ENCODE measurements at places on chromosomes 2 and 18.

DNA sequence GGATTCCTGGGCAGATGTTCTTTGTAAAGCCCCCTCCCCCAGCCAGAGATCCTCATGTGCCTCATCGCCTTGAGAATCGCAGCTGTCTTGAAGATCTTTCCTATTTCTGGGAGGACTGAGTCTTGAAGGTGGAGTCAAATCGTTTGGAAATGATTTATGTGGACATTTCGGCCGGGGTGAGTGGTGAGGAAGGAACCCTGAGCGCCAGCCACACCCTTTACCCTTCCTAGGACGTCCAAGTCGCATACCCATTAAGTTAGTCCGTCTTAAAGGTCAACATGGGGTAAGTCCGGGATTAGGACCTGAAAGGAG, 84.9 kb upstream of the ZCCHC2 start:
- DNase-seq = no peak

DNA sequence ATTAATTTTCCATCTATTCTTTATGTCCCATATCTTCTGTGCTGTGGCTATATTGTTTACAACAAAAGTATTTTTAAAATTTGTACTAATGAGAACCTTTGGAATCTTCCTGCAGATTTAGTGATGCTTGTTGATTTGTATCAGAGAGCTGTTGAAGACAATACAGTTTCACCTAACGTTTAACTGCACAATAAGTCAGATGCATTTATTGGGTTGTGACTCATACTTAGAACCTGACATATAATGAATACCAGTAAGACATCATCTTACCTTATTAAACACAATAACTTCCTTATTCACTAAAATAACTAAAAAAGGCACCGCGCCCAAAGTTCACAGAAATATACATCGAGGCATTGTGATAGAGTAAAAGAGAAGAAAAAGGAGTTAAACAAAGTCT, 43.8 kb upstream of the IL1R1 start:
- DNase-seq = no peak

- DNase-seq = no peak
These were observed 329.5 kb upstream of the ETAA1 start for GRCh38 chr2:67067656-67068055.

GRCh38 chr18:23871410-23871809, 143.1 kb upstream of the TTC39C start:
- no peak for DNase-seq

DNA sequence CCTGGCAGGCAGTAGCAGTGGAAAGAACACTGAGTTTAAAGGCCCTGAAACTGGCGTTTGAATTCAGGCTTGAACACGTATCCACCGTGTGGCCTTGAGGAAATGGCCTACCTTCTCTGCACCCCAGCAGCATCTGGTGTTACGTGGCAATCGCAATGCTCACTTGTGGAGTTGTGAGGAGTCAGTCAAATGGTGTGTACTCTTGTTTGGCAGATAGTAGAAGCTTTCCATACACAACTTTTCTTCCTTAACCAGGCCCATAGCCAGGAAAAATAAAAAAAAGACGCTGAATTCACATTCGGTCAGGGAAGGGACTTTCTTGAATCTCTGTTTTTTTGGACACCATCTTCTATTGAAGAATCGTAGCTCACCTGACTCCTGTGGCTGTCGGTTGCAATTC, 1101.5 kb upstream of the KLHL29 start:
- no peak for DNase-seq

GRCh38 chr2:147559070-147559725, 285.6 kb upstream of the ACVR2A start:
- no peak for DNase-seq

GRCh38 chr2:866887-867286, 83.8 kb upstream of the SNTG2 start:
- no peak for DNase-seq

DNA sequence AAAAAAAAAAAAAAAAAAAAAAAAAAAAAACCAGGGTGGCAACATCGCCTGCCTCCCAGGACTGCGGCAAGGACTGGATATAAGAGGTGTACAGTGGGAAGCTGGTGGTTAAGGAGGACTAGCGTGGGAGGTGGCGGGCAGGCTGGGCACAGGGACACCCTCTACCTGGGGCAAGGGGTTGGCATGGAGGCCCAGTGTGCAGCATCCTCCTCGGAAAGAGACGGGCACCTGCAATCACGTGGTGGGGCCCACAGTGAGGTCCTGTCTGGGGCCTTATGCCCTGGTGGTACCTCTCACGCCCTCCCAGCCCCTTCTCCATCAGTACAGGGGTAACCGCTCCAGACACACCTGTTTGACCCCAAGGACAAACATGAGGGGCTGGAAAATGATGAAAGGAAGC, 27.9 kb downstream of the PXDN start:
- no peak for DNase-seq

DNA sequence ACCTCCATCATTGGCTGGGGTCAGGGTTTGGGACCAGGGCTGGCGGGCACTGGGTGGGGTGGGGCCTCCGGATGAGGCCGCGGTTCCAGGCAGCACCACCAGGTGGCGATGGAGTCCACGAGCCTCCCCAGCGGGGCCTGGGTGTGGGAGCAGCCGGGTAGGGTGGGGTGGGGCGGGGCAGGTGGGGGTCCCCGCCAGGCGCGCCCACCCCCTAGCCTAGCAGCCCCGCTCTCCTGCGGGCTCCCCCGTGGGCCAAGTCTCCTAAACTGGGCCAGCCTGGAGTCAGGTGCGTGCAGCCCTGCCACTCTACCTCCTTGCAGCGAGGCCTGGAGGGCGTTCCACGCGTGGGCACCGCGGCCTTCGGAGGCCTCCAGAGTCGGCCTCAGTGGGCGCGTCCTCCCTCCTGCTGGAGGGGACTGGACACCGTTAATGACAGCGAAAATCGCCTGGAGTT, 187.5 kb downstream of the TWIST2 start:
- no peak for DNase-seq

DNA sequence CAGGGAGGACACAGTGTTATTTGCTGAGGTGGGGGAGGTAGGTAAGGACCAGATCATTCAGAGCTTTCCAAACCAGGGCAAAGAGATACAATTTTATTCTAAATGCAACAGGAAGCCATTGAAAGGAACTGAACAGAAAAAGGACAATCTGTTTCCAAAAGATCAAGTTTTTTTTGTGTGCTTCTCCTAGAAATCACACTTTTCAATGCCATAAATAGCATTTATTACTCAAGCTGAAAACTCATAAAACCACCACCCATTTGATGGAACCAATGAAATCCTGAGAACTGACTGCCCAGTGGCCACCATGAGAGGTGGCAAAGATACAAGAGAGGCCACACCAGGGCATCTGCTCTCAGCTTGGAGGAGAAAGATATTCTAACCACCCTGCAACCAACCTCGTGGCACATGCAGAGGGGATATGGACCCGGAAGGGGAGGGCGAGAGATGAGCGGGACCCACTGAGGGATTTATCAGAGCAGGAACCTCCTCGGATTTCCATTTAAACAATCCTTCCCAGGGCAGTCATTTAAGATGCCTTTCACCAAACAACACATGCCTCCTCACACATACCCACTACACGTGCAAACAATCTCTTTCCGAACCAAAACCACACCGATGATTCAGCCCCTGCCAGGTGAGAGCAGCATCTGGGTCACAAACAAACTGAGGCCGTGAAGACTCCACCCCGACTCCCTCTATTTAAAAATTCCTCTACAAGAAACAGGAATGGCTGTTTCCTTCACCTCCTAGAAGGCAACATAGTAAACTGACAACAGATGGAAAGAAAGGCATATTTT, 8.8 kb downstream of the CYB5A start:
- DNase-seq = no peak

DNA sequence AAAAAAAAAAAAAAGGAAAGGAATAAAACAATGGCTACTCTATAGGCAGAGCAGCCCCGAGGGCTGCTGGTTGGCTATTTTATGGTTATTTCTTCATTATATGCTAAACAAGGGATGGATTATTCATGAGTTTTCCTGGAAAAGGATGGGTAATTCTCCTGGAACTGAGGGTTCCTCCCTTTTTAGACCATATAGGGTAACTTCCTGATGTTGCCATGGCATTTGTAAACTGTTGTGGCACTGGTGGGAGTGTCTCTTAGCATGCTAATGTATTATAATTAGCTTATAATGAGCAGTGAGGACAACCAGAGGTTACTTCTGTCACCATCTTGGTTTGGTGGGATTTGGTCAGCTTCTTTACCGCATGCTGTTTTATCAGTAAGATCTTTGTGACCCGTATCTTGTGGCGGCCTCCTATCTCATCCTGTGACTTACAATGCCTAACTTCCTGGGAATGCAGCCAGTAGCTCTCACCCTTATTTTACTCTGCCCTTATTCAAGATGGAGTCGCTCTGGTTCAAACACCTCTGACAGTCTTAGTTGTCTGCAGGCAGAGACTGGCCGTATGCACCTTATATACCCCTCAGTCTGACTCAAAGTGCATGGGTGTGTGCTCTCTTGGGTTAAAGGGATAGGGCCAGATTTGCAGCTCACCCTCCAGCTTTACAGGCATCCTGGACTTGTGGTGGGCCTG, 57.7 kb downstream of the HAUS1 start:
- DNase-seq = no peak

- DNase-seq = no peak
These were observed 26.8 kb upstream of the RTTN start for GRCh38 chr18:70232261-70232660.

DNA sequence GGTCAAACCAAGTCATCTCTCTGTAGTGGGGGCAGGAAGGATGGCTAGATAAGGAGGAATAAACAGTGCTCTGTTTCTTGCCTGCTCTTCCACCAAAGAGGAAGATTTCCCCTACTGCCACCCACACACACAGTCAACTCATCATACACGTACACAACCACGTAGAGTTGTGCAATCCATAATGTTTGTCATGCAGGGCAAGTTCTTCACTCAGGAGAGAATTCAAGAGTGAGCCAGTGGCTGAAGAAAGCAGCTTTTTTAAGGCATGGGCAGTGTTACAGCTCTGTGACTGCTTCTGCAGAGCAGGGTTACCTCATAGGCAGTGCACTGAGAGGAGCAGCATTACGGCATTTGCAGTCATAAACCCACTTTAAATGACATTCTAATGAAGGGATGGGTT, 283.0 kb downstream of the RND3 start:
- DNase-seq = no peak

DNA sequence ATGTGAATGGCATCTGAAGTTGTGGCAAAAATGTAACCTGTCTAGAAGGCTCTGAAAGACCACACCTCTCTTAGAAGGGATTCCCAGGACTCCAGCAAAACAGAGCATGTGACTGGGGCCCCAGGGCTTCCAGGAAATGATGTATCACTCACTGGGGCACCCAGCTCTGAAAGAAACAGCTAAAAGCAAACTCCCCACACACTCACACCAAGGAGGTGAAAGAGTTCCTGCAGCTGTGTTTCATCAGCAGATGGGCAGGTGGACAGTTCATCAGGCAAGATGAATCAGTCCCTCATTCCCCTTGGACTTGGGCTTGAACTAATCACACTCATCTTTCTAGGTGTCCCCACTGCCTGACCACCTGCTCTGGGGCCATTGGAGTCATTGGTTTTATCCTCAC, 76.2 kb downstream of the CCBE1 start:
- no peak for DNase-seq

DNA sequence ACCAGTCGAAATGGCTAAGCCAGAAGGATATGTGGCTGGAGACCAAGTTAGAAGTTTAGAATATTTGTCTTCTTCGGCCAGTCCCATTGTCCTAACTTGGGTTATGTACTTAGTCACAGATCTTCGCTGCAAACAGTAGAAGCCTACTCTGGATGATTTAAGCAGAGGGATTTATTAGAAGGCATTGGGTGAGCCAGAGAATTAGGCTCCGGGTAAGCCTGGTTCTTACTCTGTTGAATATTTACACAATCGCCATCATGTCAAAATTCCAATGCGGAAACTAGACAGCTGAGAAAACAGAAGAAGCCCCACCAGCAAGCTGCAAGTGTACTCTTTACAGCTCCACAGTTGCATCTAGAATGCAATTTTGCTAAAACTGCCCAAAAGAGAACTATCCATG, 276.6 kb downstream of the CMPK2 start:
- DNase-seq = no peak

DNA sequence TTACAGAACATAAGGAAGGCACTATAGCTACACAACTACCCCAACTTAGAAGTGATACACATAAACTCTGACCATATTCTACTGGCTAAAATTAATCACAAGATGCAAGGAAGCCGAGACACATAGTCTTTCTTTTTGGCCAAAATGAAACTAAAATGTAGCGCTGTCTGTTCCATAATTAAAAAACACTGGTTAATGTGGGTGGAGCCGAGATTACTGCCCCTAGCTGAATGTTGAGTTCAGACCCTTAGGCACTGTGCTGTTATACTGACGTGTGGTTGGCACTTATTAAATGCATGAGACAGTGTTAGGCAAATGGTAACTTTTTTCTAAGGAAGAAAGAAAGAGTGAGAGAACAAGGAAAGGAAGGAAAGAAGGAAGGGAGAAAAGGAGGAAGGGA, 254.6 kb upstream of the RND3 start:
- no peak for DNase-seq

DNA sequence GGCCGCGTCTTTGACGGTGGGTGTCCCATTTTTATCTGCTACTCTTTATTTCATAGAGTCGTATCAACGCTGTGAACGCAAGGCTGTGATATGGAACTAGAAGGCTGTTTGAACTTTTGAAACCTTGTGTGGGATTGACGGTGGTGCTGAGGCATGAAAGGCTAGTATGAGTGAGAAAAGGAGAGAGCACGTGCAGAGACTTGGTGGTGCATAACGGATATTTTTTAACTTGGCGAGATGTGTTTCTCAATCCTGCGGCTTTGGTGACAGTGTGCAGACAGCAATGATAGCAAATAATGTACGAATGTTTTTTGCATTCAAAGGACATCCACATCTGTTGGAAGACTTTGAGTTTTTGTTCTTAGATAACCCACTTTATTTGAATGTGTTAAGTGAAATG, 6.2 kb downstream of the HES6 start:
- DNase-seq = no peak

- no peak for DNase-seq
These were observed 102.1 kb upstream of the CDC42EP3 start for GRCh38 chr2:37773371-37774130.

DNA sequence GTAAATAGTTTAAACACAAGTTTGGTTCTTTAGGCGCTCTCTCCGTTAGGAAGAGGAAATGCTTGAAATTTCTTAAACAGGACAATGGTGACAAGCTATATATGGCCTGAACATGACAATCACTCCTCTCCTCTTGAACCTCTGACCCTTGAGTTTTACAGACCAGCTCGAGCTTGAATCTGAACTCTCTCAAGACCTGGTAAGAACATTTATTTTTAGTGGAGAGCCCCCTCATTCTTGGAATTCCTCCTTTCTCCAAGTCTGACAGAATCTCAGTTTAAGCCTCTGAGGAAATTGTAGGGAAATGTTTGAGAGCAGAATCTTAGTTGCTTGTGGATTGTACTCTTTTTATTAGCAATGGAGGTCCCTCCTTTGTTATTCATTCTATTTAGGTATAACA, 1293.6 kb upstream of the ZEB2 start:
- DNase-seq = no peak

DNA sequence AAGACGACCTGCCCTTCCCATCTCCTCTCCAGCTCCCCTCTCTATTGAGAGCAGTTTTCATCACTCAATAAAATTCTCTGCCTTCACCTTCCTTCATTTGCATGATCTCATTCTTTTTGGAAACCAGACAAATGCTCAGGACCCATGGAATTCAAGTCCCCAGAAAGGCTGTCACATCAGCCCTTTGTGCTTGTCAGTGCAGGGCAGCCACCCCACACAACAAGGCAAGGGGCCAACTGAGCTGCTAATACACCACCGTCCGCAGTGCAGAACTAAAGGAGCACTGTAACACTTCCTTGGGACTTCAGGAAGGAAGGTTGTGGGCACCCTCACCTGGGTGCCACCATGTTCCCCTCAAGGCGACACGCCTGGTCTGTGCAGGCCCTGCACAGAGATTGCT, 26.2 kb downstream of the MCEE start:
- DNase-seq = no peak

Data from retinal pigment epithelial cell (primary cell).